ENCODE measurements at places on chromosomes 5 and 9.

DNA sequence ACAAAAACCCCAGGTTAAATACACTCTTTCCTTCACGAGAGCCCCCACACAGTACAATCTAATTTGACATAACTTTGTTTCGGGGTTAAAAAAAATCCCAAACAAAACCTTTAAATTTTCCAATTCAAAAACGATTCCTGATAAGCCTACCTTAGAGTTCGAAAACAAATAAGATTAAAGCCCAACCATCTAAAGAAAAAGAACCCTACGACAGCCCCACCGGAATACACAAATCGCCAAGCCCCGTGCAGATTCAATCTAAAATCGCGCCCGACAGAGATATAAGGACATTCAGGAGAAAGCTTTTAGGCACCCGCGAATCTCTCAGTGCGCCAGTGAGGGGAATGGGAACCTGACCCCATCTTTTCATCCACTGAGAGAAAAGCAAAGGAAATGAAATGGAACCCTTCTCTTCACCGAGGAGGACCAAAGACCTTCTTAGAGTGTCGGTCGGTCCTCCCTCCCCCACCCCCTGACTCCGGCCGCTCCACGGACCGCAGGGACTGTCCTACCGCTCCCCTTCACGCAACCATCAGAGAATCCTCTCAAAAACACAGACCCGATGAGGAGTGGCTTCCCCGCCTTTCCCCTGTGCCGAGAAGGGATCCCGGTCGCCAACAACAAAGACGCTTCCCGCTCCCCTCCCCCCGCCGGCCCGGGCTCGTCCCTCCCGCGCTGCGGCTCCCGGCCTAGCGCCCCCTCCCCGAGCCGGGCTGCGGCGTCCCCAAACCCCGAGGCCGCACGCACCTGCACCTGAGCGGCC, 925 bp downstream of the ABHD17B start:
- DNase-seq: peak; percentile 29

DNA sequence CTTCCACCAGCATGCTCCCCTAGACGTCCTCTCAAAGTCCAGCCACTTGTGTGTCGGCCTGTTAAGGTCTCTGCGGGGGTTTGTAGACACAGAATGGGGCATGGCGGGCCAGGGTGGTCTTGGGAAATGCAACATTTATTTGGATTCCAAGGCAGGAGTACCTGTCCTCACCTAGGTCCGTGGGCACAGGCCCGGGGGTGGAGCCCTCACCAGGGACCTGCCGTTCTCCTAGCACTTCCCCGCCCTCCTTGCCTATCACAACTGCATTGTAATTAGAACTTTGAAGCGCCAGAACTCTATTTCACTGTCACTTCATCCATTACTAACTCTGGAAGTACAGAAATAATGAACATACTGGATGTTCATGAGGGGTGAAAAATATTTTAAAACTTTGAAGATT, 268.3 kb upstream of the ACTBL2 start:
- no peak for DNase-seq

DNA sequence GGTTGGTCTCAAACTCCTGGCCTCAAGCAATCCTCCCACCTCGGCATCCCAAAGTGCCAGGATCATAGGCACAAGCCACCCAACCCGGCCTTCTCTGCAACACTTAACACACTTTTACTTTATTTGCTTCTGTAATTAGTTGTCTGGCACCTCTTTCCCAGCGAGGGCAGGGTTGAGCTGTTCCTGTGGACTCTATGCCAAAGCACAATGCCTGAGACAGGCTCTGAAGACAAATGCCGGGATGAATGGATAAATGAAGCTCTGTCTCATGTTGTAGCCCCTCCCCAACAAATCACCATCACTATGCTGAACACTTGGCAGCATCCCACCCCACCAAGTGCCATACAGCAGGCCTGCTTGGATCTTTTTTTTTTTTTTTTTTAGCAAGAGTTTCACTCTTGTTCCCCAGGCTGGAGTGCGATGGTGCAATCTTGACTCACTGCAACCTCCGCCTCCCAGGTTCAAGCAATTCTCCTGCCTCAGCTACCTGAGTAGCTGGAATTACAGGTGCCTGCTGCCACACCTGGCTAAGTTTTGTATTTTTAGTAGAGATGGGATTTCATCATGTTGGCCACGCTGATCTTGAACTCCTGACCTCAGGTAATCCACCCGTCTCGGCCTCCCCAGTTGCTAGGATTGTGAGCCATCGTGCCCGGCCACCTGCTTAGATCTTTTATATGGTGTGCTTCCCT, 21.3 kb downstream of the GPX3 start:
- no peak for DNase-seq

- no peak for DNase-seq
Measured at GRCh38 chr9:68522131-68522530, 18.6 kb downstream of the TMEM252 start.

DNA sequence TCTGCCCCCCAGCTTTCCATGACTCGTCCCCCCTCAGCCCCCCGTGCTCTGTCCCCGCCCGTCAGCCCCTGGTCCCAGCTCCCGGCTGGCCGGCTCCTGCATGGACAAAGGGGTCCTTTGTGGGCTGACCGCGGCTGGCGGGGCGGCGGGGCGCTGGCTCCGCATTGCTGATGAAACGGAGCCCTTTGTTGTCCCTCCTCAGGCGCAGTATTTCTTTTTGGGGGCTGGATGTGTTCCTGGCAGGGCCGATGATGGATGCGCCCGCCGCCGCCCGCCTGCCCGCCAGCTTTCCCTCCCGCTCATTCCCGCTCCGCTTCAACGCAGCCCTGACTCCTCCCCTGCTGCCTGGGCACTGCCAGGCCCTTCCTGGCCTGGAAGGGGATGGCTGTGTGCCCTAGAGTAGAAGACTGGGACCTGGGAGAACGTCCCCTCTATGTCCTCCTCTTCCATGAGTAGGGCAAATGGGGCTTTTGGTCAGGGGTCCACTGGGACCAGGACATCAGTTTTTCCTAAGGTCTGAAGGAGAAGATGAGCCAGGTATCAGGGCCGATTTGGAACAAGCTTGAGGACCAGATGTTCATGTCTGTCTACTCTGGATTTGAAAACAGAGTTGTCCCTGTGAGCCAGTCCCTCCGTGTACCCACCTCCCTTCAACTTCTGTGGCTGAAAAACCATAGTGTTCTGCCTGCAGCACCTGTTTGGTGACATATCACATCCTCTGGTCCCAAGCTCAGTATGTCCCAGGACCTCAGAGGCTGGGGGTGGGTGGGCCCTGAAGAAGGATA, 29.0 kb downstream of the CXXC5 start:
- no peak for DNase-seq

- no peak for DNase-seq
Measured at GRCh38 chr5:116423141-116423540, 151.5 kb downstream of the SEMA6A start.

DNA sequence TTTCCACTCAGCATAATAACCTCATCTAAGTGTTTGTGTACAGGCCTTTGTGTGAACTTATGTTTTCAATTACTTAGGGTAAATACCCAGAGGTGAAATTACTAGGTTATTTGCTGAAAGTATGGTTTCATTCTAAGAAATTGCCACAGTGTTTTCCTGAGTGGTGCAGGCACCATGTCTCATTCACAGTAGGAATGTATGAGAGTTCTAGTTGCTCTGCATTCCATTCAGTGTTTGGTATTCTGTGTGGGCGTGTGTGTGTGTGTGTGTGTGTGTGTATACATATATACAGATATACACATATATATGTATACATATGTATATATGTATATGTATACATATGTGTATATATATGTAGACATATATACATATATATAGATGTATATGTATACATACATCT, 8.8 kb upstream of the SVEP1 start:
- no peak for DNase-seq

- no peak for DNase-seq
Measured at GRCh38 chr9:95029288-95029687, 288.2 kb downstream of the FANCC start.

- DNase-seq: no peak
Measured at GRCh38 chr5:127885176-127885575, 182.0 kb downstream of the CCDC192 start.

DNA sequence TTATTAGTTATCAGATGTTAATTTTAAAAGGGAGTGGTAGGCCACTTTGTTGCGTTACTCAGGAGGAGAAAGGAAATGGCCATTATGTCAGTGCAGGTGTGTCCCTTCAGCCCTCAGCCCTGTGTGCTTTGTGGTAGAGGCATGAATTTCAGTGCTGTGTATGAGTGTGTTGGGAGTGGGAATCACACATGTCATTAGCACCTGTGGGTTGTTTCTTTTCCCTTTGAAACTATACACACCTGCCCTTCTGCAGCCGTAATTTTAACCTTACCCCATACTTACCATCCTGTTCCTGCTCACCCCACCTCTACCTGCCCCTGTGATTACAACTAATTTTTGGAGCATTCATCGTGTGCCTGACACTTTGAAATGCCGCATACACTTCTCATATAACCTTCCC, 156.4 kb downstream of the ARHGAP26 start:
- DNase-seq: no peak
